ENCODE measurements at places on chromosomes 6 and 20.

DNA sequence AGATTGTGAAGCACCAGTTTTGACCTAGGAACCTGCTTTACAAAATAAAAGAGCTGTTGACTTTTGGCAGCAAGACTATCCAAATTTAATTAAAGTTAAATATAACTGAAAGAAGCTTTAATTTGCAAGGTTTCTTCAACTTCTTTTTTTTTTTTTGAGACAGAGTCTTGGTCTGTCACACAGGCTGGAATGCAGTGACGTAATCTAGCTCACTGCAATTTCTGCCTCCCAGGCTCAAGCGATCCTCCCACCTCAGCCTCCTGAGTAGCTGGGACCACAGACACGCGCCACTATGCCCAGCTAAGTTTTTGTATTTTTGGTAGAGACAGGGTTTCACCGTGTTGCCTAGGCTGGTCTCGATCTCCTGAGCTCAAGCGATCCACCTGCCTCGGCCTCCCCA is 13.7 kb upstream of the CSE1L start:
- DNase-seq, result no peak

- DNase-seq, result peak; percentile 89
Observed at GRCh38 chr20:63641792-63642523, 11.3 kb downstream of the STMN3 start.

DNA sequence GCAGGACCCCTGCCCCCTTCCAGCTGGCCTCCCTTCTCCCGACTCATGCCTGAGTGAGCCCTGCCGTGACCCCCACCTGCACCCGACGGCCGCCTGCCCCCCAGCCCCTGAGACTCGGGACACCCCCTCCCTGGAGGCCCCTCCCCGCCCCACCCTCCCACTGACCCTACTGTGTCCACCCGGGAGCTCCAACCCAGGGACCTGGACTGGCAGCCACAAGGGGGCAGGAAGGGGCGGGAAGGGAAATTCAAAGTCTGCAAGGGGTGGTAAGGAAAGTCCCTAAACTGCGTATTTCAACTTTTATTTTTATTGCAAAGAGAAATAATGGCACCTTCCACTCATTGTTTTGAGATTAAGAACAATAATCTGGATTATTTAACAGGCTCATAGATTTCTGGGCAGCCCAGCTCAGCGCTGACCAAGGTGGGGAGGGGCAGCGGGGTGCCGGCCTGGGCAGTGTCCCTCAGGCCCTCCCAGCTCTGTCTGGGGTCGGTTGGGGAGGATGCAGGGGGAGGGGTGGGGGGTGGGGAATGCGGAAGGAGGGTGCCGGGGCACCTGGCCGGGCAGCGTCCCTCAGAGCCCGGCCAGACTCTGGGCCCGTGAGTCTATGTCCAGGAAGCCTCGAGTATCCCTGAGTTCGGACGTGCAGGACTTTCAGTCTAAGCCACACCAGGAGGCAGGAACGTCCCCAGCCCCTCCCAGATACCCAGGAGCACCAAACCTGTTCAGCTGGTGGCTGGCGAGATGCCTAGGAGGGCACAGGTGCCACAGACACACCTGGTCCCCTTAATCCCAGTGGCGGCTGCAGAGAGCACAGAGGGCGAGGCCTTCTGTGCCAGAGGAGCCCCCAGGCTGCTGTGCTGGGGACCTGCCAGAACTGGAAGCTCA is 1.3 kb upstream of the PTK6 start:
- no peak for DNase-seq

DNA sequence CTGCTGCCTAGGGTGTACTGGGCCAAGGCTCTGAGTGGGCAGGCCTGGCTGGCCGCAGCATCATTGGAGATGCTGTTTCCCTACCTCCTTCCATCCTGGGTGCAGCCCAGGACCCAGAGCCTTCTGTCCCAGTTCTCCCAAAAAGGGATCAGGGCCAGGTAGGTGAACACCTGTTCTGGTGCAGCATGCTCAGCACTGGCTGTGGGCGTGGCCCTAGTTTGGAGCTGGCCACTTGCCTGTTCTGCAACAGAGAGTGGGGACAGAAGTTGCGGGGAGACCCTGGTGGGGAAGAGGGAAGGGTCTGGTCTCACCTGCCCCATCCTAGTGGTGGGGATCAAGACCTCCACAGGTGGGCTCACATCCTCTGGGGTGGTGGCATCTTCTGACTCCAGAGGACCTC is 1.4 kb upstream of the ARMC12 start:
- no peak for DNase-seq

DNA sequence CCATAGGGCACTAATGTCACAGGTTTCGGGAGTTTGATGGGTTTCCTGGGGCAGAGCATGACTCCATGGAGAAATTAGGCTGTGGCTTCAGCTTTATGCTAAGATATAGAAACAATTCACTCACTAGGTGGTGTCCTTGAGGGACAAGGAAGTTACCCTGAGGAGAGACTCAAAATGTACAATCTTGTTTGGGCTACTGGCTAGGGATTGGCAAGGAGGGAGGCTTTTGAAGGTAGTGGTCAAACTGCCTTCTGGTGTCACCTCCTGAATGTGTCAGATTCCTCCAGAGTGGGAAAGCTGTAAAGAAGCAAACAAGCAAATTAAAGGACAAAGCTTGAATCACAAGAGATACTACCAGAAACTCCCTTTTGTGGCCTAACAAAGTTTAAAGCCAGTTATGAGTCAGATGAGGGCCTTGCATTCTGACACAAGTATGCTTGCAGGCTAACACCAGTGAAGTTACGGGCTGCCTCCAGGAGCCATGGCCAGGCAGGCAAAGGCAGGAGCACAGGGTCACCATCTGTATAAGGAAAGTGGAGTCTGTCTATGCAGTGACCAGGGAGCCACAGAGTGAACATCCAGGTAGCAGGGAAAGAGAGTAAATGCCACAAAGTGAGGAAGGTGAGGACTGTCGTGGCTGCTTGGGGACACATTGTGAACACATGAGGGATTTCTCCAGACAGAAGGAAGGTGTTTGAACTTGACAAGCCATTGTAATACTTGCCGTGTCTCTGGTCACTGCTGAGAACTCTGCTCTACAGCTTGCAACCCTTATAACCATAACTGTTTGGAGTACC is 107.7 kb upstream of the DTNBP1 start:
- no peak for DNase-seq

DNA sequence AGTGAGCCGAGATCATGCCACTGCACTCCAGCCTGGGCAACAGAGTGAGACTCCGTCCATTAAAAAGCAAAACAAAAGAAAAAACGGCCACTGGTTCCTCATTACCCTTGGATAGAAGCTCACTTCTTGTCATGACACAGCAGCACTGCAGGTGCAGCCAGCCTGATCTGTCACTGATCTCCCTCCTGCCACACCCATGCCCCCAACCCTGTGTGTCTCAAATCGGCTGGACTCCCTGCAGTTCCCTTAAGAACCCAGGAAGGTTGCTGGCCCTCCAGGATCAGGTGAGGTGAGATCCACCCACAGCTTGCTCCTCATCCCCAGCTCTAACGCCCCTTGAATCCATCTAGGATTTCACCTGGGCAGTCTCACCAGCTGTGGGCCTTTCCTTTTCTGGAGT is 26.3 kb upstream of the NNAT start:
- DNase-seq, result no peak

- DNase-seq, result no peak
Observed at GRCh38 chr6:83008626-83009025, 57.0 kb downstream of the UBE3D start.

DNA sequence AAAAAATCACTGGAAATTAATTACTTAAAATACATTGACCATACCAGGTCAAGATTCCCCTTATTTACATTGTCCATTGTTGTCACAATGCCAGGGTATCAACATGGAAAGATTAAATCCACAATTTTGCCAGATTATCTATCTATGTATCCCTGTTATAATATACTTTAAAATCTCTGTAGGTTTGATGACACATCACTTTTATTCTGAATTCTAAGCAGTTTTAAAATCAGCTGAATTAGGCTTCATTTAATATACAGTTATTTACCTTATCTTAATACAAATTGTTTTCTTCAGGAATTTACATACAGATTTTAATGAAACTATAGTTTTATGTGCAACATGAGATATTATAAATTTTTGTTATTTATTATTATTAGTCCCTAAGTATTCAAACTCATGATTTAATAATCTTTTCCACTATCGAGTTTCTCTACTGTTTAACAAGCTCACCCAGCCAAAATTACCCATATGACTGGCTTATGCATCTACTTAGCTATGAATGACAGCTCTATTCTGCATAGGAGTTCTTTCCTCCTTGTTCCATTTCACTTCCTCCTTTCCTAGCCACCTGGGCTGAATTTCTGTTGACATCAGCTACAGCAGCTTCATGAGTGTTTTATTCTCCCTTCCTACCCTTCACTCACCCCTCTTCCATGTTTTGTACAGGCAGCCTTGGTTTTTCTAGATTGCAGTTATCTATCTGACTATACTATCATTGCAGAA is 654.2 kb upstream of the MAP3K7 start:
- DNase-seq, result no peak

DNA sequence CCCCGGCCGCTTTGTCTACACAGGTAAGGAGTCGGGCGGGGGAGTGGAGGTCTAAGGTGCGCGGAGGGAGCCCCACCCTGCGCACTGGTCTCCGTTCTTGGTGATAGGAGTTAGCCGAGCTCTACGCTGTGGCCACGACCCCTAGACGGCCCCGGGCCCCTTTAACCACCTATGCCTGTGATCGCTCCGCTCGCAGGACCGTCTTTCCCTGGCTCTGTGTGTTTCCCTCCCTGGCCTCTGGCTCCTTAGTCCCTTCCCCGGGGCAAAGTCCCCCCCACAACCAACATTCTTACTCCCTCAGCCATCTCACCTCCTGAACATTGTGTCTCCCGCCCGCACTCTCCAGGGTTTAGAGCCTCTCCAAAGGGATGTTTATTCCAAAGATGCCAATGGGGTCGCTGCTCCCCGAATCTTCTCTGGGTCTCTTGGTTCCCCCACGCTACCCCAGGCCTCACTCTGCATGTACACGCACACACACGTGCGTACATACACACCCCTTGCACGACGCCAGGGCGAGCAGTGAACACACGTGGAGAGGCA is 50.4 kb downstream of the CPXM1 start:
- no peak for DNase-seq

- DNase-seq, result no peak
Observed at GRCh38 chr6:102950967-102951366, 1557.5 kb downstream of the GRIK2 start.

GRCh38 chr6:72589096-72589495 is 32.8 kb upstream of the KCNQ5 start:
- DNase-seq, result no peak

DNA sequence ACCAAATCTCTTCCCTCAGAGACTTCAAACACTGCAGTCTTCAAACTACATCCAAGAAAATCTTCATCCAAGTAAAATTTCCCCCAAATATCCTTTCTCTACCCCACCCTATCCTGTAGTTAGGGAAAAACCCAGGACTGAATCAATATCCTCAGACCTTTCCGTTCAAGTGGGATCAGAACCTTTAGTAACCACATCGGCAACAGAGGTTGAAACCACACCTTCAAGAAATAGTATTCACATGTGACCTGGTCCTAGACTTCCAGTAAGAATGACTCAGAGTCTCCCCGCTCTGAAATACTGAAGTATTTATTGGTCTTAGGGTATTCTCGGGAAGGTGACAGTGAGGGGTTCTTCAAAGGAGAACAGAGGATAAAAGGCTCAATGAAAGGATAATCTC is 8.7 kb downstream of the HLA-DPA1 start:
- DNase-seq, result no peak

- DNase-seq, result no peak
Observed at GRCh38 chr6:1912731-1913130, 303.0 kb downstream of the FOXC1 start.

DNA sequence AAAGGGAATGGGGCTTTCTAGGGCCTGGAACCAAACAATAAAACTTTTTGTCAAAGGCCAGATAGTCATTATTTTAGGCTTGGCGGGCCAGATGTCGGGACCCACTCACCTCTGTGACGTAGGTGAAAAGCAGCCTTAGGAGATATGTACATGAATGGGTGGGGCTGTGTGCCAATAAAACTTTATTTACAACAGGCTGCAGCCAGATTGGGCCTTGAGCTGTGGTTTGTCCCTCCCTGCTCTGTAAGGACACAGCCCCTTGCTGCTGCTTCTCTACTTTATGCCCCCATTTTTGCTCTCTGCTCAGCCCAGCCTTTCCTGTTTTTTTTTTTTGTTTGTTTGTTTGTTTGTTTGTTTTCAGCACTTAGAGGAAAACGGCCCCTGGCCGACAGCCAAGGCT is 32.7 kb downstream of the CDH4 start:
- DNase-seq, result no peak

DNA sequence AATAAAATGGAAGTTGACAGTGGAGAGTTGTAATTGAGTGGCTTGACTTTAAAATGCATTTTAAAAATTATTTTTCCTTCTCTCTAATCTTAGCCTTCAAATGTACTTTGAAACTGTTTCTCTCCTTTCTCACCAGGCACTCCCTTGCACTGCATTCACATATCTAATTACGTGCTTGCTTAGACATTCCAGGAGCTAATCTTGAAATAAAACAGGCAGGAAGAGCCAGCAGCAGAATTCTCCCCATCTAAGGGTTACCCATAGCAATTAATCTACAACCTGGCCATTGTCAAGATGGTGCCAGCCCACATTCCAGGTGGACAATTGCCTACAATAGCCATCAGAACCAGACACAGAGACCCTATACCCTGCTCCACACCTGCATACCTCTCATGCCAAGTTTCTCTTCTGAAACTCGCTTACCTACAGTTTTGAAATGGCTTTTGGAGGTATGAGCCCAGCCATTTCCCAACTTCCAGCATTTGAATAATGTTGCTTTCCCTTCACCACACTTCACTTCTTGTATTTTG is 167.6 kb upstream of the GJE1 start:
- no peak for DNase-seq

- DNase-seq, result no peak
Observed at GRCh38 chr20:33015114-33015484, 7.6 kb downstream of the BPIFB2 start.

DNA sequence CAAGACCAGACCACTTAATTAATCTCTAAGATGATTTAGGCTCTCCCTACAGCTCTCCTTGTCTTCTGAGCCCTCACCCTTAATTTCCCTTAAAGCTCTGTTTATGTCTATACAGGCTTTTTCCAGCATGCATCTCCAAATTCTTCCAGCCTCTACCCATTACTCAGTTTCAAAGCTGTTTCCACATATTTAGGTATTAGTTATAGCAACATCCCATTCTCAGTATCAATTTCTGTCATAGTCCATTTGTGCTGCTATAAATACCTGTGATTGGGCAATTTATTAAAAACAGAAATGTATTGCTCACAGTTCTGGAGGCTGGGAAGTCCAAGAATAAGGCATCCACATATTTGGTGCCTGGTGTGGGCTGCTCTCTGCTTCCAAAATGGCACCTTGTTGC is 2.3 kb upstream of the SERPINB1 start:
- no peak for DNase-seq

GRCh38 chr6:53424300-53424699 is 75.5 kb upstream of the ELOVL5 start:
- DNase-seq, result no peak

GRCh38 chr20:57865266-57865665 is 155.5 kb upstream of the PMEPA1 start:
- no peak for DNase-seq

- DNase-seq, result no peak
Observed at GRCh38 chr6:121592261-121592935, 157.0 kb downstream of the GJA1 start.

- DNase-seq, result no peak
Observed at GRCh38 chr6:131770776-131771175, 37.0 kb upstream of the ENPP1 start.

GRCh38 chr6:158387578-158387977 is 75.3 kb downstream of the TULP4 start:
- DNase-seq, result no peak
